ENCODE measurements at places on chromosomes 3 and 15.

- DNase-seq: no peak
These were observed at the start of gene UCN2 for GRCh38 chr3:48563382-48563918. Gene UCN2 (minus strand): TSS chr3:48563781. CDS start chr3:48563124, 657 bp downstream.

GRCh38 chr15:87959080-87959479 lies 297.5 kb downstream of the NTRK3 start:
- DNase-seq: no peak

GRCh38 chr3:76400141-76400540 lies 614.8 kb upstream of the ZNF717 start:
- no peak for DNase-seq

GRCh38 chr3:189303584-189303983 lies 131.8 kb downstream of the TPRG1 start:
- no peak for DNase-seq

GRCh38 chr3:10450494-10451440 lies 54.6 kb downstream of the ATP2B2 start:
- DNase-seq: no peak

DNA sequence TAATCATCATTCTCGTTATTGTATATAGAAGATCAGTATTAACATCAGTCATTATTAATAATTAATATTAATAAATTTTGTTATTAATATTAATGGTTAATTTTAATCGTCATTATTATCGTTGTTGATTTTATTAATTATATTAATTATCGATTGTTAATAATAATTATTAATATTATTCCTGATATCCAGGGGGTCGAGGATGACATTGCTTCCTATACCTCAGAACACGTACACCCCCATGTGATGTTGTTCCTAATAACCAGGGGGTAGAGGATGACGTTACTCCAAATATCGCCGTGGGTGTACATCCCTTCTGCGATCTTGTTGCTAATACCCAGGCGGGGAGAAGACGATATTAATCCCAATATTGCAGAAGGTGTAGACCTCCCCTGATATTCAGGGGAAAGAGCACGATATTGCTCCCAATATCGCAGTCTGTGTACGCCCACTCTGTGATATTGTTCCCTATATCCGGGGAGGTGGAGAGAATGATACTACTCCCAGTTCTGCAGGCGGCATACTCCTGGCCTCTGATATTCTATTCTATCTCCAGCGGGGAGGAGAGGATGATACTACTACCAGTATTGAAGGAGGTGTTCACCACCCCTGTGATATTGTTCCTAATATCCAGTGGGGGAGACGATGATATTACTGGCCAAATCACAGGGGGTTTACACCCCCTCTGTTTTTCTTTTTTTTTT lies 22.3 kb upstream of the BMF start:
- no peak for DNase-seq

DNA sequence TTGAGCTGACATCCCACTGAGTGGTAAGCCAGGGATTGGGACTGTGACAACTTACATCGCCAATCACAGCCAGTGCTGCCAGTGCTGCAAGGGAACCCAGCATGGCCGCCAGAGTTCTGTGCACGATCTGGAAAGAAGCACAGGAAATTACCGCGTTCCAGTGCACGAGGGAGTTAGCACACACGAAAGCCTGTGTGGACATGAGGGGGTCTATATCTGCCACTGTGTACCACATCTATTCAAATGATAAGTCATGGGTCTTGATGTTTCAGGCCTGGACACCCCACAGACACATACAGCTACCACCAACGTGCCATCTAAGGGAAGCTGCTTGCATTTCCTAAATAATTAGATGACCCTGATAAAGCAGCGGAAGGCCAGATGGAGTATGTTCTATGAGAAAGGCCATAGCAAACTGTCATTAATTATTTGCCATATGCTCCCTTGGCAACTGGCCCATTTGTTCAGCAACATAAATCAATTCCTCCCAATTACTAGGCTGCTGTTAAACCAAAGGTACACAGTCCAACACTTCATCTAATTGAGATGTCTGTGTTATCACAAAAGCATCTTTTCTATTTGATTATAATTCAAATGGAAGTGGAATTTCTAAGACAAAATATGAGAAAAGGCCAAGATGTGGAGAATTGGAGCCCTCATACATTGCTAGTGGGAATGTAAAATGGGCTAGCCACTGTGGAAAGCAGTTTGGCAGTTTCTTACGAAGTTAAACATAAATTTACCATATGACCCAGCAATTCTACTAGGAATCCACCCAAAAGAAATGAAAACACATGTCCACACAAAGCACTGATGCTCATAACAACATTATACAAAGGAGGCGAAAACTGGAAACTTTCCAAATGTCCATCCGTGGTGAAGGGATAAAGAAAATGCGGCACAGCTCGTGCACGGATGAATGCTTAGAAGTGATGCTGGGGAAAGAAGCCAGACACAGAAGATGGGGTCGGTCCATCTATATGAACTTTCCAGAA lies 108.3 kb downstream of the OCA2 start:
- no peak for DNase-seq

GRCh38 chr3:17039594-17039993 lies 154.8 kb downstream of the PLCL2 start:
- no peak for DNase-seq

- DNase-seq: no peak
These were observed 368.2 kb downstream of the PTPRG start for GRCh38 chr3:61929617-61930016.

DNA sequence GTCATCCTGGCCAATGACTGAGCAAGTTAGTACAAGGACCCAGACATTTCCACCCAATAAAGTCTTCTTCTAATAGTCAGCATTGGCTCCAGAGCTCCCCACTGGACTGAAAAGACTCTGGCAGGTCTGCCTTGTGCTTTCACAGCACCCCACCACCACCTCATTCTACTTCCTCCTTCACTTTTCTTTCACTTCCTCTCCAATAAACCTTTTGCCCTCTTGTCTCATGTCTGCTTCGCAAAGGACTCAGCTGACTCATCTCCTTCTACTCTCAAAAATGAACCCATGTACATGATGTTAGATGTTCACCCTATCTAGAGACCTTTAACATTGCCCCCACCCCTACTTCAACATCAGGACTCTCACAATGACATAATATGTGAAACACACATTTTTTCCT lies 181.0 kb upstream of the PPP2R3A start:
- no peak for DNase-seq

- DNase-seq: no peak
These were observed 18.6 kb upstream of the SYNM start for GRCh38 chr15:99086327-99086667.

- peak; percentile 32 for DNase-seq
These were observed 17.5 kb downstream of the CIDEC start for GRCh38 chr3:9862391-9863057.
